ENCODE measurements at places on chromosomes 13 and 19.

DNA sequence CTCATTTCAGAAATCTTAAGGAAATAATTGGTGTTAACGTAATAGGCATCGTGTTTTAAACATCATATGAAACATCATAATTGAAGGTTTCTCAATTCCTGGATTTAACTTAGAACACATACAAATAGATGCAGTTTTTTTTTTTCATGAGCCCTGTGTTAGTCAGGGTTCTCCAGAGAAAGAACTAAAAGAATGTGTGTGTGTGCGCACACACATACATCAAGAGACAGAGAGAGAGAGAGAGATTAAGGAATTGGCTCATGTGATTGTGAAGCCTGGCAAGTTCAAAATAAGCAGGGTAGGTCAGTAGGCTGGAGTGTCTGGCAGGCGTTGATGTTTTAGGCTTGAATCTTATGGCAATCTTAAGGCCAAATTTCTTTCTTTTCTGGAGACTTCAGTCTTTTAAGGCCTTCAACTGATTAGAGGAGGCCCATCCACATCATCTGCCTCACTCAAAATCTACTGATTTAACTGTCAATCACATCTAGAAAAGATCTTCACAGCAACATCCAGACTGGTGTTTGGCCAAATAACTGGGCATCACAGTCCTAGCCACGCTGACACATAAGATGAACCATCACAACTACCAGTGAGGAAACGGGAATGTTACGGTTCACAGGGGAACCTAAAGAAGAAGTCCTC lies 25.2 kb downstream of the SPATA13 start:
- no peak for DNase-seq

DNA sequence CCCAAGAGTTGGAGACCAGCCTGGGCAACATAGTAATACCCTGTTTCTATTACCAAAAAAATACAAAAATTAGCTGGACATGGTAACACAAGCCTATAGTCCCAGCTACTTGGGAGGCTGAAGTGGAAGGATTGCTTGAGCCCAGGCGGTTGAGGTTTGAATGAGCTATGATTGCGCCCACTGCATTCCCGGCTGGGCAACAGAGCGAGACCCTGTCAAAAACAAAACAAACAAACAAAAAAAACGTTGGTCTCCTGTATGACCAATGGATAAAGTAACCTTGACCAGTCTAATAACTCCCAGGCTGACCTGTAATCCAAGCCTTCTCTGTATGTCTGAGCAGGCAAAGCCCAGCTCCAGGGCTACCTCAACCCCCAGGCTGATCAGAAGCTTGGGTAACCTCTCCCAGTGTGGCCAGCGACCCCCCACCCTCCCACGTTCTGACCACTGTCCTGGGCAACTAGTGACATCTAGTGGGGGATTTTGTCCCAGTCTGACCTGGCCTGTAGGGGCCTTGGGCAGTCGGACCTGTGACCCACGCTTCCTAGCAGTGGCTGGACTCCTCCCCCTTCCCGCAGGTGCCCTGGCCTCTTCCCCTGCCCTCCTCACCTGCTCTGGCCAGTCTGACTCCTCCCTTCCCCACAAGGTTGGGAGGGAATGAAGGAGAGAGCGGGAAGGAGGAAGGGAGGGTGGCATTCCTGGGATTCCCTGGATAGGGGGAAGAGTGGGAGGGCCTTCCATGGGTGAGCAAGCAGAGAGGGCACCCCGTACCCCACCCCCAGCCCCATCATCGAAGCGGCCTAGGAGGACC lies 1.0 kb upstream of the BCAM start:
- no peak for DNase-seq

DNA sequence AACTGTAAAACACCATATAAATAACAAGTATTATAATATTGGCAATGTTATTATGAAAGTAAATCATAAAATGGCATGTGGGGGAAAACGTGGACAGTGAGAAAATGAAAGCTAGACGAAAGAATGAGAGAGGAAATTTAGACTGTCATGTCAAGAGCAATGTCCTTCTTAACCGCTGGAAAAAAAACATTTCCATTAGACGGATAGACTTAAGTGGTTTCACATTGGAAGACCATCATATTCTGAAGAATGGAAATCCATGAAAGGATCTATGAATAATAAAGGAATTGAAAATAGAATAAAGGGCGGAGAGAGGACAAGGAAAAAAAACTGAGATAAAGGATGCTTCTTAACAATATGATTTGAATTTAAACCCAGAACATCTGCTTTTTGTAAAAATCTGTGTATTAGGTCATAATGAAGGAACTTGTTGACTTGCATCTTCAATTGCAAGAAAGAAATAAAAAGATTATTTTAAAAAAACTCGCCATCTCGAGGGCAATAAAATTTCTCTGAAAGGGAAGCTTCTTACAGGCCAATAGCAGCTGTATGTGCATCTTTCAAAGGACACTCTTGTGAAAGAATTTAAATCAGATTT lies 90.6 kb downstream of the SPRY2 start:
- DNase-seq: no peak

DNA sequence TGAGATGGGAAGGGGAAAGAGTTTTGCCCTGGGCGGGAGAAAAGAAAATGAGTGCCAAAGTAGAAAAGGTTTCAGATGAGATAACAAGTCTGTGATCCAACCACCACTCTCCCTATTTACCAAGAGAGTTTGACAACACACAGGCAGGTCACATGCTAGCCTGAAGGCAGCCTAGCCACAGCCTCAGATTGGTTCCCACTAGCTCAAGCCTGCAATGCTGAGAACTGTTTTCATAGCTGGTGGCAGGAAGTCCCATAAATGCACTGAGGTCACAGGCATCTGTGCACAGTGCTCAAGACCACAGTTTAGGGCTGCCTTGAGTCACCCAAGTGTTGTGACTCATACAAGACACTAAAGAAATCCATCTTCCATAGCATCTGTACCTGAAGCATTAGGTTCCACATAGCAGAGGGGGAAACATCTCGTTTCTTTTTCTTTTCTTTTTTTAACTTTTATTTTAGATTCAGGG lies 18.5 kb upstream of the POP4 start:
- peak; percentile 34 for DNase-seq

GRCh38 chr13:95207769-95208366 lies 93.4 kb downstream of the ABCC4 start:
- no peak for DNase-seq

GRCh38 chr19:3683405-3684053 lies 16.7 kb downstream of the PIP5K1C start:
- DNase-seq: no peak

DNA sequence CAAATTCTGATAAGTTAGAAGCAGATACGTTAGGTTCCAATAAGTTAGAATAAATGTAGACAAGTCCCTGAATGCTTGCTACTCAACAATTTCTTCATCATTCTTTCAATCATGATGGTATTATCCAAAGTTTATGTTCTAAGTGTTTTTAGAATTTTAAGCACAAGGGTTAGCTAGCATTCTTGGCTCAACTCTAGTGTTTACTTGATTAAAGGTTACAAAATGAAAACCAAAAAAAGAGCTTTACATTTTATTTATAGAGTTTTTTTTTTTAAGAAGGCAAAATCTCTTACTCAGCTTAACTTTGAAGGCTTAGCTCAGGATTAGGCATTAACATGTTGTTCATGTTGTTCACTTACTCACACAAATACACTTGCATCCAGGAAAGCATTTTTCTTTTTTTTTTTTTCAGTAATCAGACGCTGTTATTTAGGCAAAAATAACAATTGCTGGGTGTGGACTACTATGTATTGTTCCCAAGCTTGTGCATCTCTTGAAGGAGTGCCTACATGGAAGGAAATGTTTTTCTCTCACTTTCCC lies 420.6 kb downstream of the DCT start:
- DNase-seq: no peak

DNA sequence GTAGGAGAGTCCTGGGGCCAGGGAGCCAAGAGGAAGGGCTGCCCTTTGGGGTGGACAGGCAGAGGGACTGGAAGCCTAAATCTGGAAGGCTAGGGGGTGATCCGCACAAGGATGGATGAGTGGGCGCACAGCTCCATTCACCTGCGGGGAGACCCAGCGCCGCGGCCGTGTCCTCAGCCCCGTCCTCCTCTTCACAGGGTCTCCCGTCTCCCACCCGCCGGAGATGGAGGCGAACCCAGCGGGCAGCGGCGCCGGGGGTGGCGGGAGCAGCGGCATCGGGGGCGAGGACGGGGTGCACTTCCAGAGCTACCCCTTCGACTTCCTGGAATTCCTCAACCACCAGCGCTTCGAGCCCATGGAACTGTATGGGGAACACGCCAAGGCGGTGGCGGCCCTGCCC lies 7.9 kb downstream of the ZNF865 start:
- no peak for DNase-seq

DNA sequence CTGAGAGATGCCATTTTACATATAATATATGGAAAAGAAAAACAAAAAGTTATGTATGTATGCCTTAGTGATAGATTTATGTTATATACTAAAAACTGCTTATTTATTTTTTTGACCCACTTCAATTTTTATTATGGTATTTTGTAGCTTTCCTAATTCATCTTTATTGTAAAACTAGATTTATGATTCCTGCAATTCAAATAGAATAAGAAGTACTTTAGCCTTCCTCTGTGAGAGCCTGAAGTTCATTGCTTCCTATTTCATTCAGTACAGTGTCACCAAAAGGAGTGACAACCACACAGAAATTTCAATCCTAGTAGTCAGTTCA lies 158.1 kb downstream of the RGCC start:
- DNase-seq: no peak

DNA sequence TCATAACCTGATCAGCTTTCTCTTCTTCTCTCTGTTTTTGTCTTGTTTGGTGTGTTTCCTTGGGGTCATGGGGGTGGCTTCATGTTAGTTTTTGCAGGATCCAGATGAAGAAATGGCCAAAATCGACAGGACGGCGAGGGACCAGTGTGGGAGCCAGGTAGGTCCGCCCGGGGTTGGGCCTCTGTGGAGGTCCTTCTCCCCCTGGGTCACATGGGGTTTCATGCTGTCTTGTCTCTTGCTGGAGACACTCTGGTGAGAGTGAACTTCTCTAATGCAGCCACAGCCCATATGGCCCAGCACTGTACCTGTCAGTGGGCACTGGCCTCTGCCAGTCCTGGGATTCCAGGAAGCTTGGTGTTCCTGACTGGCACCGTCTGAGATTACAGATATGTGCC lies 1.1 kb downstream of the CCNE1 start:
- DNase-seq: no peak

GRCh38 chr19:5093297-5093928 lies 124.5 kb downstream of the KDM4B start:
- no peak for DNase-seq

DNA sequence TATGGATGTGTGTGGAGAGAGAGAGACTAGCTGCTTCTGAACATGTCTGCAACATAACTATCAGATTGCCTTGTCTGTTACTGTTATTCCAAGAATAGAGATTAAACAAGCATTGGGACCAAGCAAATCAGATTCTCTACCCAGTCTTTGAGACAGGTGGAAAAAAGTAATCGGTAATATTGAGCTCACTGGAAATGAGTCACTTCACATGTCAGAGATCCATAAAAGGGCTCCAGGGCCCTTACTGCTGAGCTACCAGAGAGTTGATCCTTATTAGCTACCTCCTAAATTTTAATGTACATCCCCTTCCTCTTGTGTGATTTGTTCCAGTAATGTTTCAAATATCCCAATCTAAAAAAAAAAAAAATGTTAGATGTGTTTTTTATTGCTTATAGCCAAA lies 2118.0 kb downstream of the PCDH9 start:
- DNase-seq: no peak

GRCh38 chr13:48316826-48317510 lies 13.4 kb downstream of the RB1 start:
- no peak for DNase-seq

- no peak for DNase-seq
These were observed 477.1 kb upstream of the SGCG start for GRCh38 chr13:22703601-22704209.

- no peak for DNase-seq
These were observed 721 bp downstream of the TNFSF11 start for GRCh38 chr13:42574435-42575311.

GRCh38 chr19:3184847-3185460 lies 776 bp upstream of the NCLN start:
- no peak for DNase-seq

GRCh38 chr19:472005-472858 lies 11.4 kb upstream of the SHC2 start:
- no peak for DNase-seq

DNA sequence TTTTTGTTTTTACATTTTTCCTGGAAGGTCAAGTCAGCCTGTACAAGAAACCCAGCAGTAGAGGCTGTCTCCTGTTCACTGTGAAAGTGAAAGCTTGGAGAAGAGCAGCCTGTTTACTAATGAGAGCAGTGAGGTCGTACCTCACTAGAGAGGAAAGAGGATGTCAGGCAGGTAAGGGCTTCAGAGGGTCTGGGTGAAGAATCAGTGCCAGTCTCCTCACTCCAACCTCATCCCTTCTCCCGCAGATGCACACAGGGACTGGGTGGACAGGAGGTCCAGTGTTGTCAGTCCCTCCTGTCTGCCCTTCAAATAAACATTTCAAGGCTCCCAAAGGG lies 462.5 kb downstream of the KLF5 start:
- DNase-seq: no peak

DNA sequence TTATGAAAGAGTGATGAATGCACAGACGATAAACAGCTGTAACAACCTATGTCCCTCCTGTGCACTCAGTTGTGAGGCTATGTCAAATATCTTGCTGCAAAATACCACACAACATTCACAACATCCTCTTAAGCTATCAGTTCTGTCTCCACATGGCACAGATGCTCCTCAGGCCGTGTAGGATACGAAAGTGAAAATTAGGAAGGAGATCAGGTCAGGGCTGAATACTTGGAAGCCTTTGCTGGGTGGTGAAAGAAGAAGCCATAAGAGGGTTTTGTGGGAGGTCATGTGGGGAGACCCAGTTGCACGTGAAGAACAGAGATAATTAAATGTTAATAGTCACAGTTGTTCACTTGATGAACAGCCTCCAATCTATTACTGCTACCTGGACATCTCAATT lies 58.9 kb downstream of the RXFP2 start:
- no peak for DNase-seq

DNA sequence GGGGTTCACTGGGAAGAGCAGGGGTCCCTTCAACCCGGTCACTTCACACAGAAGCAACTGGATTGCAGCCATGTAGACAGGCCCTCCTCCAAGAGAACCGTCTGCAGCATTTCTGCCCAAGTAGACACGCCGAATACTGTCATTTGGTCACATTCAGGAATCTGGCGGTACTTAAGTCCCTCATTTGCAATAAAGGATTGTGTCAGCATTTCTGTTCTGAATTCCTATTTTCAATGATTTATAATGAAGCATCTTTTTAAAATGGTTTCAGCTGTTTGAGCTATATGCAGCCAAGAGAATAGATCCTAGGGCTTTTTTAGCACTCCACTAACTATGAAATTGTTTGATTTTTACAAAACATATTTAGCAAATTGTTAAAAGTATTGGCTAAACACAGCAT lies 143.5 kb upstream of the SOX1 start:
- DNase-seq: no peak
